Stimulated activated CD8-positive, alpha-beta memory T cell treated with anti-CD3 and anti-CD28 coated beads, Interleukin-4, amount 100 ng/mL, for 4 hours (primary cell): ENCODE measurements at places on chromosomes 11 and 22.

DNA sequence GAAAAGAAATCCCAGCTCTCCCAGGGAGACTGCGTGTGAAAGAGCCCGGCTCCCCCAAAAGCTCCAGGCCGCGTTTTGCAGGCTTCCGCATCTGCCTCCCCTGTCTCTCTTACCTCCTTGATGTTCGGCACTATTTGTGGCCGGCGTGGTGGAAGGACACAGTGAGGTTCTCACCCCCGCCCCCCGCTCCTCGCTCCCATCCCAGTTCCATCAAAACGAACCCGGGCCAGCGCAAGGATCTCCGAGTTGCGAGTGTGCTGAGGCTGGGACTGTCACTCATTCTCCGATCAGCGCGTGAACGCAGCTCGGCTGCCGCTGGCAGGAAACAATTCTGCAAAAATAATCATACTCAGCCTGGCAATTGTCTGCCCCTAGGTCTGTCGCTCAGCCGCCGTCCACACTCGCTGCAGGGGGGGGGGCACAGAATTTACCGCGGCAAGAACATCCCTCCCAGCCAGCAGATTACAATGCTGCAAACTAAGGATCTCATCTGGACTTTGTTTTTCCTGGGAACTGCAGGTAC lies at the start of gene NCAM1:
TSS of gene NCAM1 (plus strand) at position 275 of the 523 bp plus-strand sequence.
- no peak for DNase-seq

- no peak for DNase-seq
Observed at GRCh38 chr11:83713708-83714107, 427.5 kb upstream of the CCDC90B start.

GRCh38 chr11:26070714-26071380 lies 261.1 kb upstream of the ANO3 start:
- DNase-seq: no peak

DNA sequence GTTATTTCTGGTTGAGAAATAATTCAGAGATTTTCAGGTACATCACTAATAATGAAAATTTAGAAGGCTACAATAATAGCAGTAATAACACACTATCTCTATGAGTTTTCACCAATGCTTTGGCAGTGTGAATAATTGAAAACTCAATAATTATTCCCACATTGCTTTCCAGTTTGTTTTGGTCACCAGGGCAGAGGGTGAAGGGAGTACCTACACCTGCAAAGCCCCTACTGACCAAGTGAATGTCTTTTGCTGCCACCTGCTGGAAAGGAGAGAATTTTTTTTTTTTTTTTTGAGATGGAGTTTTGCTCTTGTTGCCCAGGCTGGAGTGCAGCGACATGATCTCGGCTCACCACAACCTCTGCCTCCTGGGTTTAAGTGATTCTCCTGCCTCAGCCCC lies 3.2 kb downstream of the NELL1 start:
- DNase-seq: no peak

DNA sequence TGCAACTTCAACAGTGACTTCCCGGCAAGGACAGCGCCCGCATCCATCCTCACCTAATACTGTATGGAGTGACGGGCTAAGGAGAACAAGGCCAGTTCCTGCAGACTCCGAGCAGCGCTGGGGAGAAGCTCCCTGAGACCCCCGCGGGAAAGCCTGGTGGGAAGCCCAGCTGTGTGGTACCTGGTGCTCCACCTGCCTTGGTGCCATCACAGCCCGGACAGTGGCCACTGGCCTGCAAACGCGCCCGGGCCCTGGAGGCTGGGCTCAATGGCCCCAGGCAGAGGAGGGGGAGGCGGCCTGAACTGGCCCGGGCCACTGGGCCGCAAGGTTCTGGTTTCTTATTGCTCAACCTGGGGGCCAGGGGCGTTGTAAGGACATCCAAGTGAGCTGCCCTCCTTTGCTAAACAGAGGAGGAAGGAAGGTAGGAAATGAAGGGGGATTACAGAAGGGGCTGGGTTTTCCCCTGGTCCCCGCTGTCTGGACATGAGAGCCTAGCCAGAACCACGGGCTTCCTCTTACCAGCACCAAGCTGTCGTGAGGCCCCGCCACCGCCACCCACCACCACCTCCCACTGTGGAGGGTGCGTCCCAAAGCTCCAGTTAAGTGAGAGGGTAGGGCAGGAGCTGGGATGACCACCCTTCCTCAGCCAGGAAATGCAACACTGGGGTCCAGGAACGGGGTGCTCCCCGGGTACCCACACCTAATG lies 8.5 kb upstream of the CDC42BPG start:
- no peak for DNase-seq

- no peak for DNase-seq
Observed at GRCh38 chr22:42438293-42438650, 6.1 kb upstream of the NFAM1 start.

GRCh38 chr11:122832721-122833470 lies 5.4 kb upstream of the CRTAM start:
- DNase-seq: no peak

DNA sequence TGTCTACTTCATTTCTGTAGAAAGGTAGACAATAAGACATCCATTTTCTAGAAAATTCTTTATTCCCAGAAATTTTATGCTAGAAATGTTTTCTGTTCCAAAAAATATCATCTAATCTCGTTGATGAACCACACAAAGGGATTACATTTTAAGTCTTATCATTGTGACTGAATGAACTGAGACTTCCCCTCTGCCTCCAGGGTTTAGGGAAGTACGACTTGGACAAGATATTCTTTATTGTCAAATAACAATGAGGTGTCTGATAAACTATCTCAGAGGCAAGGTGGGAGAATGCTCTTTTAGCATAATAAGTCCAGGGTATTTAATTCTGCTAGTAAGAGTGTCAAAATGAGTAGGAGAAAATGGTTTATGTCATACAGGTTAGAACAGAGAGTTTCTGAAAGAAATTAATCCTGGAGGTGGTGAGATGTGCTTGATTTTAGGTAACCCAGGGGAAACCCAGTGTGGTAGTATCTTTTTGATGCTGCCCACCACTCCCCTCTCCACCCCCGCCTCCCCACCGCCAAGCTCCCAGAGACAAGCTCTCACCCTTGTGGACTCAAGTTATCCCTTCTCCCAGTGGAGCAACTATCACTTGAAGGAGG lies 100.6 kb downstream of the CD44 start:
- no peak for DNase-seq

GRCh38 chr11:130737866-130738431 lies 178.3 kb downstream of the SNX19 start:
- no peak for DNase-seq

GRCh38 chr11:71286701-71287643 lies 34.6 kb upstream of the SHANK2 start:
- no peak for DNase-seq

DNA sequence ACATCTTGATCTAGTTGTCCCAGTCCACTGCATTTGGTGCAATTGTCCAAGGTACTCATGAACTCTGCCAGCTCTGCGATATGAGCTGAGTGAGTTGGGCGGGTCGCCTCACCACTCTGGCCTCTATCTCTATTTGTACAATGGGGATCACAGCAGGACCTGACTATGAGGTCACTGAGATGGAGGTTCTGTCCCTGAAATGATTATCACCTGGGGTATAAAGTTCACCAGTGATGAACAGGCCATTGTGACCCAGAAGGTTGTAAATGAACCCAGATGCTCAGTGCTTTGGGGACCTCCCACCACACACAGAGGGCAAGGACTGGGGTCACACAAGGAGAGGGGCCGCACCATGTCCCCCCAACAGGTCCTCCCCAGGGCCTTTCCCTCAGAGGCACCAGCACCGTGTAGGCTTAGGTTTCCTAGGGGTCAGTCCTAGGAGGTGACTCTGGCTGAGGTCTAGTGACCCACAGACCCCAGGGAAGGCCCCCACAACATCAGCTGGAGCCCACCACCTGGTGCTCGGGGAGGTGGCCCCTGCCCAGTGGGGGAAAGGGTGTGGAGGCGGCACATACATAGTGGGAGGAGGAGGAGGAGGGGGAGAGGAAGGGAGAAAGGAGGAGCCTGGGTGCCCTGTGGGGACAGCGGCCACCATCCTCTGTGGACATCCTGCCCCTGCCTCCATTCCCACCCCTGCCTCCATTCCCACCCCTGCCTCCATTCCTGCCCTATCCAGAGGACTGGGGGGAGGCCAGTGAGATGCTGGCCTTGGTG lies 25.0 kb upstream of the IGLL1 start:
- DNase-seq: no peak

GRCh38 chr22:41915035-41915785 lies at the start of gene SHISA8:
SHISA8 (minus strand) TSS chr22:41915074; CDS start chr22:41914667, 407 bp downstream.
- peak; percentile 33 for DNase-seq
